A673 (cell line): ENCODE measurements at places on chromosomes 3 and 15. TPM values are rescaled to one million over a fixed set of nuclear protein-coding genes. Genes with fewer than 3 reads are reported as not detected.

Gene STRIT1
- not detected in 2 replicates for total RNA-seq

- DNase-seq, result no peak
Measured at GRCh38 chr3:25040748-25041147, 387.3 kb upstream of the RARB start.

Gene SAXO2
- 1.5 and 1.9 TPM in 2 replicates for total RNA-seq

GRCh38 chr3:70000028-70000410 is 486 bp downstream of the SAMMSON start:
- DNase-seq, result no peak

GRCh38 chr15:37695719-37696118 is 238.7 kb upstream of the TMCO5A start:
- DNase-seq, result no peak

Gene FAM219B
- 86.6 and 93.2 TPM in 2 replicates for total RNA-seq

Gene C3orf20
- total RNA-seq, result 0.17 and 0.28 TPM in 2 replicates

DNA sequence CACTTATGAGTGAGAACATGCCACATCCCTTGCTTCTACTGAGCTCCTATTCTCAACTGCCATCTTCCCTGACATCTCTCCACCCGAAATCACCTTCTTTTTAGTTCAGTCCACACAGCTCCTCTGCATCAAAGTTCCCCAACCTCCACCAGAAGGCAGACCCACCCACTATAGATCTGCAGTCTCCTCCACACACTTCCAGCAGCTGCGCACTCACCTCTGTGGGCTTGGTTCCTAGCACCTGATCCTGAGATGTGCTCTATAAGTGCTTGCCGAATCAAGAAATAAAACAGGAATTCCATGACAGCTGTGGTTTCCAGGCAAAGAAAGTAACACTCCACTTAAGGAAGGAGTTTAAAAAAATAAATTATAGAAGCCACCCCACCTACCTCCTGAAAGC is 85.4 kb downstream of the TRANK1 start:
- no peak for DNase-seq

- DNase-seq, result no peak
Measured at GRCh38 chr3:128399221-128399915, 67.3 kb downstream of the DNAJB8 start.

GRCh38 chr3:135736740-135737139 is 228.8 kb upstream of the PPP2R3A start:
- DNase-seq, result peak; percentile 56

Gene KNG1
- not detected in 2 replicates for total RNA-seq

Gene LMAN1L
- 0.80 TPM in 1 of 2 replicates, not detected in the other for total RNA-seq

DNA sequence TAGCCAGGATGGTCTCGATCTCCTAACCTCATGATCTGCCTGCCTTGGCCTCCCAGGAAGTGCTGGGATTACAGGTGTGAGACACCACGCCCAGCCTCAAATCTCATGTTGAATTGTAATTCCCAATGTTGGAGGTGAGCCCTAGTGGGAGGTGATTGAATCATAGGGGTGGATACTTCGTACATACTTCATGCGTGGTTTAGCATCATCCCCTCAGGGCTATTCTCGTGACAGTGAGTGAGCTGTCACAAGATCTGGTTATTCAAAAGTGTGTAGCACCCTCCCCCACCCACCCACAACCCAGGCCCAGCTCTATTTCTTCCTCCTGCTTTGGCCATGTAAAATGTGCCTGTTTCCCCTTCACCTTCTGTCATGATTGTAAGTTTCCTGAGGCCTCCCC is 236.9 kb upstream of the IL12A start:
- no peak for DNase-seq

GRCh38 chr3:184175506-184175905 is 851 bp downstream of the AP2M1 start:
- DNase-seq, result no peak

GRCh38 chr3:108153451-108153981 is 62.7 kb upstream of the CD47 start:
- DNase-seq, result peak; percentile 89

- no peak for DNase-seq
Measured at GRCh38 chr3:192929755-192930547, 12.3 kb upstream of the MB21D2 start.

Gene VIPR1
- 0.26 and 0.31 TPM in 2 replicates for total RNA-seq

Gene DUOX2
- 0.98 and 0.99 TPM in 2 replicates for total RNA-seq

Gene GHSR
- not detected in 2 replicates for total RNA-seq

Gene SKOR1
- total RNA-seq, result 0.21 and 0.37 TPM in 2 replicates

GRCh38 chr3:117586161-117586560 is 876.6 kb downstream of the TUSC7 start:
- DNase-seq, result no peak

- DNase-seq, result no peak
Measured at GRCh38 chr15:26890451-26890850, 23.6 kb downstream of the GABRA5 start.

Gene GUCA1C
- total RNA-seq, result not detected in 2 replicates
